ENCODE measurements at places on chromosomes 2 and 18. TPM values are rescaled to one million over a fixed set of nuclear protein-coding genes. Genes with fewer than 3 reads are reported as not detected.

DNA sequence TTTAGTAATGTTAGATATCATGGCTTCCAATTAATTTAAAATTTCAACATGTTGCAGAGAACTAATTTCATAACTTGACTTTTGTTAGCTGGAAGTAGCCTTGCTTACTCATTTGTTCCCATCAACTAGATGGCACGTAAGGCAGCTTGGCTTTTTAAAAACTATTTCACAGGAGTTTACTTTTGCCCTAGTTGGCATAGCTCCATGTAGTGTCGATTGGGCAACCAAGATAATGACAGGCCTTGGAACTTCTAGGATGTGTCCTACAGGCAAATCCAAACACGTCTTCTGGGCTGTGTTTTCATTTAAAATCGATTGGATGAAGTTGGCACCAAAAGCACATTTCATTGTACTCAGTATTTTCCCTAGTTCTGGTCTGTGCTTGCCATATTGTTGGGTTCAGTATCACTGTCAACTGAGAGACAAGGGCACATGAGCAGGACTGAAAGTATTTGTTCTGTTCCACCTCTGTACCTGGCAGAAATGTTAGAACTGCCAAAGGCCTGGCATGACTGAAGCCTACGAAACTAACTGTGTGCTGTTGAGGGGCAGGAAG is 29.4 kb downstream of the HADHB start:
- peak; percentile 45 for DNase-seq

GRCh38 chr2:28366496-28367282 is 26.0 kb upstream of the FOSL2 start:
- DNase-seq: no peak

GRCh38 chr18:39380186-39380725 is 1814.7 kb upstream of the CELF4 start:
- no peak for DNase-seq

DNA sequence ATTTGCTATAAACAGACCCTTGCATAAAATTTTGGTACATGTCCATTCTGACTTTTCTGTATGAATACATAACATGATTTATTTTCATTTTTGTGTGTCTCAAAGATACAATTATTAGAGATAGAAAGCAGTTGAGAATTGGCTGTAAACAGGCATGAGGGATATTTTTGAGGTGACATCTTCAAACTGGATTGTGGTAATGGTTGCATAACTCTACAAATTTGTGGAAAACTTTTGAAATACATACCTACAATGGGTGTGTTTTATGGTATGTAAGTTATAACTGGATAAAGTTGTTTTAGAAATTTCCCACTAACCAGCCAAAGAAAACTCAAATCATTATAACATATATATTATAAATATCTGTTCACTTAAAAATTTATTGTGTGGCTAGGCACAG is 39.6 kb downstream of the GREB1L start:
- DNase-seq: no peak

DNA sequence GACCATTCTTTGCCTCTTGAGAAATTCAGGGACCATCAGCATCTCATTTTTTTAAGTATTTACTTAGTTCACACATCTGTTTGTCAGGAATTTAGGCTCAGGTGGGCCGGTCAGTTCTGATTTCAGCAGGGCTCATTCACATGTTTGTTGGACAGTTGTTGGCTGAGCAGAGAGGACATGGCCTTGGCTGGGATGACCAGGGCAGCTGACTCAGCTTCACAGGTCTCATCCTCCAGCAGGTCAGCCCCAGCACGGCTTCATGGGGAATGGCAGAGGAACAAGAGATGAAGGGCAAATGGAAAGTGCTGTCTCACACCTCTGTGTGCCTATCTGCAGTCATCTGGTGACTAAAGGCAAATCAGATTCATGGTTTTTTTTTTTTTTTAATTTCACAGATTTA is 136.1 kb upstream of the TMEM200C start:
- DNase-seq: no peak

The CFAP53 gene
- total RNA-seq: 0.22 TPM

The EN1 gene
- not detected for total RNA-seq

GRCh38 chr2:217372794-217373193 is 512.9 kb upstream of the TNP1 start:
- no peak for DNase-seq

The GPR39 gene
- 3.4 TPM for total RNA-seq

DNA sequence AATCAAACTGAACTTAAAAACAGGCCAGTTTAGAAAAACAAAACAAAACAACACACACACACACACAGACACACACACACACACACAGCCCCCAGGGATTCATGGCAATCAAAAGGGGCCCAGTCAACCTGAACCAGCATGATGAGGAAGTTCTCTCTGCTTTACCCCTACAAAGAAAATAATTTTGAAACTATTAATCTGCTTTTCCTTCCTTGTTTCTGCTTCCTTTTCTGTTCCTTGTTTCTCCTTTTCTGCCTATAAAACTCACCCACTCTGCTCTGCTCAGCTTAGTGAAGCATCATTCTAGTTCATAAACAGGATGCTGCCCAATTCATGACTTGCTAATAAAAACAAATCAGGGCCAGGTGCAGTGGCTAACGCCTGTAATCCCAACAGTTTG is 203.1 kb downstream of the RAB3GAP1 start:
- DNase-seq: no peak

DNA sequence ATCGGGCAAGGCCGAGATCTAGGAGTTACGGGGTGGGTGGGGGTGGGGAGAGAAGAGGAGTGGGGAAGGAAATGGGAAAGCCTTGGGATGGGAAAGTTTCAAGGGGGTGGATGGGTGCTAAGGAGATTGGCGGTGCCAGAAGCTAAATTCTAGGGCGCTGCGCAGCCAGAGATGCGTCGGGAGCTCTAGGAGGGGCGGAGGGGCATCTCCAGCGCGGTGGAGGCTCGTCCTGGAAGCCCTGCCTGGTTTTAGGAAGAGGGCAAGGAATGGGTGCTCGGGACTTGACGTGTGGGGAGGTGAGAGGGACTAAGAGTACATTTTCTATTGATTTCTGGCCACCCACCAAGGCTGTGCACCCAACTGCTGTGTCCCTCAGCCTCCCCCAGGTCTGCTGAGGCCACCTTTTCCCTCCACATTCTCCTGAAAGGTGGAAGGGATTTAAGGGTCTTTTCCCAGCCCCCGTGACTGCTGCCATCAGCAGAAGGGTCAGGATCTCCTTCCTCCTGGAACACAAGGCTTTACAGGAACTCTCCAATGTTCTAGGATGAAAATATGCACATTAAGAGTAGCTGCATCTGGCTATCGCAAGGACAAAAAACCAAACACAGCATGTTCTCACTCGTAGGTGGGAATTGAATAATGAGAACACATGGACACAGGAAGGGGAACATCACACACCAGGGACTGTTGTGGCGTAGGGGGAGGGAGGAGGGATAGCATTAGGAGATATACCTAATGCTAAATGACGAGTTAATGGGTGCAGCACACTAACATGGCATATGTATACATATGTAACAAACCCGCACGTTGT is 1.4 kb downstream of the C2orf72 start:
- DNase-seq: no peak

GRCh38 chr18:39960550-39960949 is 1994.5 kb upstream of the PIK3C3 start:
- DNase-seq: no peak

The C1QL2 gene
- 0.98 TPM for total RNA-seq

The EVX2 gene
- total RNA-seq: 0.70 TPM

DNA sequence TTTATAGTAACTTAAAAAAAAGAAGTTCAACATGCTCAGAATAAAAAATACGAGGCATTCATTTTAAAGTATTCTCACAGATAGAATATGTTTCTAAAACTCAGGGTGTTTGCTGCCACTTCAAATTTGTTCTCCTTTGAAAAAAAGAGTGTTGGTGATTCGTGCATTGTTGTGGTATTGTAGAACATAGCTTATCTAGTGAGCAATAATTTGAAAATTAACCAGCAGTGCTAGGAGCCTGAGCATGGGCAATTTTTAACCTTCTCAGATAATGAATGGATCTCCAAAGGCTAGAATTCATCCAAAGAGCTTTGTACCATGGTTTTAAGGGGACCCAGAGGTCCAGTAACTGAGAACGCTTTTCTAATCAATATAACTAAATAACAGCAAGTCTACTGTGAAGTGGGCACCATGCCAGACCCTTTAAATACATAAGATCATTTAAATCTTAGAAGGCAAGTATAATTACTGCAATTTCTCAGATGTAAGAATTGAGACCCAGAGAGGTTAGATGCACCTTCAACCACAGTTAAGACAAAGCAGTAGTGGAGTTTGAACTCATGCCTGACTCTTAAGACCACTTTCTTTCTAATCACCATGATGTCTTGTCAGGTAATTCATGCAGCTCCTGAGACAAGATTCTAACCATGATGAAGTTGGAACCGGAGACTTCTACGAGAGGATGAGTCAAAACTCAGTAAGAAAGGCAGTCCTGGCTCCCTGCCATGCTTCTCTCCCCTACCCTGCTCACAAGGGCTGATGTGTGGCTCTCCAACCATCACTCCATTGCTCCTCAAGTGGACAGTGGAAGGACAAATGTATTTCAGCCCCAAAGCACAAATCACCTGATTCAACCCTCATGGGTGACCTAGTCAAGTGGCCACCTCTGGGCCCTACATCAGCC is 3.4 kb downstream of the CYRIA start:
- DNase-seq: peak; percentile 66

GRCh38 chr18:77366720-77367641 is 117.3 kb downstream of the GALR1 start:
- no peak for DNase-seq

DNA sequence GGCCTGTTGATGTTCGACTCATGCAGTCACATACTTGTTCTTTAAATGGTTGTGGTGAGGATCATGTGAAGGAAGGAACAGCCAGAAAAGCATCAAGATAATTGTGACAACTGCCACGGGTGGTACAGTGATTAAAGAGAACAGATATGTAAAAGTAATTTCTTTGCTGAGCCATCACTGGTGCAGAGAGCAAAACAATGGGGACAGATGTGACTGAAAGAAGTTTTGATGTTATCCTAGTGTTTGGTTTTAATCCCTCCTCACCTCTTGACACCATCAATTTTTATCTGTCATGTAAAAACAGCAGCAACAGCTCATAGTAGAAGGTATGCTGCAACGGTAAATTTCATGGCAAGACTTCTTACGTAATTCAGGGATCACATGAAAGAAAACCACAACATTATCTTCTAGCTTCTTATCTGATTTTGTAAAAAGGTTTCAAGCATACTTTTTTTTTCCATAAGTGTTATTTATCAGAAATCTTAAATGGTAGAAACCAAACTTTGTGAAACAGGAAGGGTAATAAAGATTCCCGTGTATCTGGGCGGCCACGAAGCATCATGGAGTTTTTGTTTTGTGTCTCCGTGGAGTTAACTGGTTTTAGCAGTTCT is 65.2 kb downstream of the PLCL1 start:
- no peak for DNase-seq

The IKZF2 gene
- total RNA-seq: 68.6 TPM

The GPATCH11 gene
- total RNA-seq: 15.6 TPM

The CD8B2 gene
- not detected for total RNA-seq

GRCh38 chr2:14189929-14190328 is 442.6 kb upstream of the LRATD1 start:
- DNase-seq: no peak

The SP5 gene
- not detected for total RNA-seq
